ENCODE measurements at places on chromosomes 16 and 17.

GRCh38 chr16:48188449-48189102 is 32.8 kb upstream of the ABCC12 start:
- DNase-seq, result no peak

DNA sequence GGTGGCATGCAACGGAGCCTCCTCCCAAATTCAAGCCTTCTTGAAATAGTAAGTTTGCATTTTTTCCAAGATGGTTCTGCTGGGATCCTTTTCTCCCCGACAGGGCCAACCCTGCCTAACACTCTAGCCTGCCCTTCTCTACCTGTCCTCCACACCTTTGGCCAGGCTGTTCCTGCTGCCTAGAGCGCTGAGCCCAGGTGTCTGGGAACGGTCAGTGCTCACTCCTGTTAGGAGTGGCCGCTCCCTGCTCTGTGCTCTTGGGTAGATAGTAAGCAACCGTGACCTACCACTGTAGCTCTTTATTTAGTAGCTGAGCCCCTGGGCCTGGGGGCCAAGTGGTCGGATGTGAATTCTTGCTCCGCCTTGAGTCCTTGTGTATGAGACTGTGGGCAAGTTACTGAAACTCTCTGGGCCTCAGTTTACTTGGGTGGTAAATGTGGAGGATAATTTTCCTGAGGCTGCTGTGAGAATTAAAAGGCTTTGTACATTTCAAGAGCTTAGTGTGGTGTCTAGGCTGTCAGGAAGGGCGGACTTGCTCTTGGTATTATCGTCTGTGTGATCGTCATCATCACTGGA is 44.0 kb upstream of the GSE1 start:
- DNase-seq, result no peak

DNA sequence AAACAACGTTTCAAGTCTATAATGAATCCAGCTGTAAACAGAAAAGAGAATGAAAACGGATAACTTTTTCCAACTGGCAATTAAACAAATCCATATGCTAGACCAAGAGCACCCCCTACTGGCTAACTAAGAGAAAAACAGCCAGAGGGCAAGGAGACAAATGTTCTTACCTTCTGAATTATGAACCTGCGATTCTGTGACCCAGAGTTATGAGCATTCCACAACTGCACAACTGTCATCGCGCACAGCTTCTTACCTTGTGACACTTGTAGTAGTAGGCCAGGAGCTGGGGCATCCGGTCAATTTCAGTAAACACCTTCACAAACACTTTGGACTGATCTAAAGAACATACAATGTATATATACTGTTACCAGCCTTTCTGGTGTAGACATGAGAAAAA is 18.6 kb downstream of the COG7 start:
- DNase-seq, result peak; percentile 61

GRCh38 chr16:89658221-89658879 is 714 bp downstream of the SPATA33 start:
- DNase-seq, result peak; percentile 71

- no peak for DNase-seq
These were observed 115.1 kb upstream of the ZKSCAN2 start for GRCh38 chr16:25372716-25373115.

GRCh38 chr16:86020971-86021370 is 122.0 kb downstream of the IRF8 start:
- no peak for DNase-seq

- DNase-seq, result peak; percentile 30
These were observed 863 bp downstream of the ADPRM start for GRCh38 chr17:10698096-10698818.

- no peak for DNase-seq
These were observed 188.4 kb upstream of the NLRP1 start for GRCh38 chr17:5772720-5773119.

DNA sequence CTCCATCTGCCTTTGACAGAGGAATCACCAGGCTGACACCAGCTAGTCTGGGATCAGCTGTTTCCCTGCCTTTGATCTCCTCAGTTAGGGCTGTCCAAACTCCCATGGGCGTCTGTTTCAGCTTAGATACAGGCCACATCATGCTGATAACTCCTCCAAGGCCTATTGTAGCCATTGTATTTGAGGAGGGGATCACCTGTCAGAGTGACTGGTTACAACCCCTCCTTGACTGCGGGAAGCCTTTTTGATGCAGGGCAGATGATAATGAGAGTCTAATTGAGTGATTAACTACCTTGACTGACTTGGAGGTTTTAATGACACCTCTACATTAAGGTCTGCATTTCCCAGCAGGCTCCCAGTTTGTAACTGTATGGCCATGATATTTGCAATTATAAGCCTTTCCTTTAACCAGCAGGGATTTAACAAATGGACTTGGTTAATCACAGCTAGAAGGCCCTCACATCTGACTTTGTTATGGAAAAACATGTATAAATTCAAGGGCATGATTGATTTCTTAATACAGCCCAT is 863.5 kb downstream of the KCNJ2 start:
- DNase-seq, result no peak

DNA sequence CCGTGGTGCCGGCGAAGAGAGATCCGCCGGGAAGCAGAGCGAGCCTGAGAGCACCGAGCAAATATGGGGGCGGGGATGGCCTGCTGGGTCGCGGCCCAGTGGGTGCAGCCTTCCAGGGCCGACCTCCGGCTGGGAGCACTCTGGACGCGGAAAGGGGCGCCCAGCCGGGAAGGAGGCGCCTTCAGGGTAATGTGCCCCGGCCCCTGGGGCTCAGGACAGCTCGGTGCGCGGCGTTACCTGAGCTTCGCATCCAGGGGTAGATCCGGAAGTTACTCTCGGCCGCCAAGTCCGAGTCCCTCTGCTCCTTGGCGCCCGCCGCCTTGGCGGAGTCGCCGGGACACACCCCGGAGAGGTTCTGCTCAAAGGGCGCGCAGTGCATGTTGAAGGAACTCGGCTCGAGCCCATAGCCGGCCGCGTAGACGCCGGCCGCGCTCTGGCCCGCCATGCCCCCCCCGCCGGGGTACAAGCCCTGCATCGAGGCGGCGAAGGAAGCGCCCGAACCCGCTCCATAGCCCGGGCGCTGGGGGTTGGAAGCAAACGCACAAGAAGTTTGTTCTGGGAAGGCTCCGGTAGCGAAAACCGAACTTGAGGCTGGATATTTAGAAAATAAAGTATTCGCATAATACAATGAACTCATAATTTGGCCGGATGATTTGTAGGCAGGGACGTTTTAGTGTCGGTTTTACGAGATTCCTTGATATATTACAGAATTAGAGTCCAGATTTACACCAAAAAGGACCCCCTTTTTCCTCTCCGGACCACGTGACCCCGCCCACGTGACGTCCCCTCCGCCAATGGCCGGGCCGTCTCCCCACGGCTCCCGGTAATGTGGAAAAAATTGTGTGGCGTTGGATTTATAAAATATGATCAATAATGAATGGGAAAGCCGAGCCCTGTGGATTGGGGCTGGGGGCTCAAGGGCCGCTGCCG is at the start of gene HOXB7:
Gene HOXB7, minus strand, starts transcription at position 736 of the 930 bp plus-strand sequence. Its CDS starts 99 bp downstream, at position 637.
- peak; percentile 79 for DNase-seq

GRCh38 chr17:42543190-42544079 is 7.4 kb downstream of the NAGLU start:
- no peak for DNase-seq

DNA sequence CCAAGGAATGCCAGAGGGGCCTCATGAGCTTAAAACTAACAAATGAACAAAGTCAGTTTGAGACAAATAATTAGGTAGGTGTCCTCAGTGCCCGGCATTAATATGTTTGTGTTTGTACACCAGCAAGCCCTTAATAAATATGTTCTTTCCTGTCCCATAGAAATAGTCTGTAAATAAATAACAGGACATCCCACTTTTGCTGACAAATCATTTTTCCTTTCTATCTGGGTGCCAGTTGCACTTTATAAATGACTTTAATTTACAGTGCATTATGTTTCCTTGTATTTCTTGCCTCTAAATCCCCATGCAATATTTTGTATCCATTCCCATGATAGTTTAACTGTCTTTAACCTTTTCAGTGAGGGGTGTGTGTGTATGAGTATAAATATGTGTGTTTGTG is 170.3 kb downstream of the CBLN1 start:
- DNase-seq, result no peak

DNA sequence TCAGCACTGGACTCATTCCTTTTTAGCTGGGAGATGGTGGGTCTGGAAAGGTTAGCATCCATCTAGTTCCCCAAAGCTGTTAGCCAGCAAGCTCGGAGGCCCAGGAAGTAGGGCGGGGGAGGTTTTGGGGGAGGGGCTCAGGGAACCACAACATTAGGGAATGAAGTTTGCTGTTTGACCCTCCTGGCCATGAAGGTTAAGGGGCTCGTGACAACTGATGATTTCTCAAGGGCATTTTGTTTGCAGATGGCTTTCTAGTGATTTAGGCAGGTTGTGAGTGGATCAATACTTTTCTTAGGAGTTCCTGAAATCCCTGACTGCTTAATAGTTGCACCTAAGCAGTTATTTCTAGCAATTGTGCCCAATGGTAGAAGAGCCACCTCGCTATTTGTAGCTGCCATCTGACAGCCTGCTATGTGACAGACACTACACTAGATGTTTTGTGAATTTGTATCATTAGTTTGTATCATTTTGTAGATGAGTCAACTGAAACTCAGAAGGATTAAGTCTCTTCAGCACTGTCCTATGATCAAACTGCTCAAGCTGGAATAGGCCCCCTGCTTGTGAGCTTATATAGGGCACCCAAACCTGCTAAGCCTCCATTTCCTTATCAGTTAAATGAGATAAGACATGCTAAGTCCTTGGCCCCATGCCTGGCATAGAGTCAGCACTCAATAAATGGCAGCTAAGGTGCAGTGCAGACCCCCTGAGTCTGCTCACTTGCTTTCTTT is 146.4 kb downstream of the IRX3 start:
- peak; percentile 23 for DNase-seq

GRCh38 chr16:51755039-51755501 is 604.0 kb upstream of the SALL1 start:
- DNase-seq, result no peak

DNA sequence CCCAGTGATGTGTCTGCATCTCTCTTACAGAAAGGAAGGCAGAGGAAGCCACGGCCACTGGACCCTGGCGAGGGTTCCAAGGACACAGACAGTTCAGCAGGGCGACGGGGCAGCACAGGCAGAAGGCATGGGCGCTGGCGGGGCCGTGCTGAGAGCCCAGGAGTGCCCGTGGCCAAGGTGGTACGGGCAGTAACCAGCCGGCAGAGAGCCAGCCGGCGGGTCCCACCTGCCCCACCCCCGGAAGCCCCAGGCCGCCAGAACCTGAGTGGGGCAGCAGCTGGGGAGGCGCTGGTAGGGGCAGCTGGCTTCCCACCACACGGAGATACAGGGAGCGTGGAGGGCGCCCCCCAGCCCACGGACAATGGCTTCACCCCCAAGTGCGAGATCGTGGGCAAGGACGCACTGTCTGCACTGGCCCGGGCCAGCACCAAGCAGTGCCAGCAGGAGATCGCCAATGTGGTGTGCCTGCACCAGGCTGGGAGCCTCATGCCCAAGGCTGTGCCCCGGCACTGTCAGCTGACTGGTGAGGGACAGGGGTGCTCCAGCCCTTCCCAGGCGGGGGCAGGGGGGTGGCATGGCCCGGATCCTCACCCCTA is 7.8 kb downstream of the XYLT2 start:
- DNase-seq, result no peak

DNA sequence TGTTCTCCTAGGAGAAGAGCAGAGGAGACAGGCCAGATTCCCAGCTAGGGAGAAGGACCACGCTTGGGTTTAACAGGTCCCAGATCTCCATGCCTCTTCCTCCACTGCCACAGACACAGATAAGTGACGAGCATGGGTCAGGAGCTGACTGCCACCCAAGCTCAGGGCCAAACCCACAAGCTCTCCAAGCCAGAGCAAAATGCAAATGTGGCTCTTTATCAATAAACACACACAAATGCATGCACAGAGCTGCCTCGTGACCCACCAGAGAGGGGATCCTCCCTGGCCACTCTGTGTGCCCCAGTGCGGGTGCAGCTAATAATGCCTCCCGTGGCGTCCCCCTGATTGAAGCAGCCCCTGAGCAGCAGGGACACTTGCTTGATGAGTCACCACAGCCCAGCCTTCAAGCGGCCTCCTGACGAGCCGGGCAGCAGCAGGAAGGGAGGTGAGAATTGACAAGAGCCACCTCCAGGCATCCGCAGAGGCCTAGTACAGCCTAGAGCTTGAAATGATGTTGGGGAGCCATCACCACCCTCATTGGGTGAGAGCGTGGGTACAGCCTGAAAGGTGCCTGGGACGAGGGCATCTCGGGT is 143.9 kb downstream of the CCDC182 start:
- DNase-seq, result no peak

DNA sequence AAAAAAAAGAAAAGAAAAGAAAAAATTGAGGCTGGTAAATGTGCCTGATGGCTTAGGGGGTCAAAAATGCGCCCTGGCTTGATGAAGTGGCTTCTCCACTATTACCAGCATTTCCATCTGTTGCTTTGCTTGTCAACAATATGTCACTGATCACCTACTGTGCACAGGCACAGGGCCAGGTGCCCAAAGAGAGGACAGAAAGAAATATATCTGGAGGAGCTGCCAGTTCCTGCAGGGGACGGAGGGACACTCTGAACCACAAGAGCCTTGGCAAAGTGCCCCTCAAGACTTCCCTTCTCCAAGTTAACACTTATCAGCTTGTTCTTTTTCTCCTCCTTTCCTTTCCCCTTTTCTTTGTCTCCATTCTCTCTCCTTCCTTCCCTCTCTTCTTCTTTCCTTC is 34.7 kb downstream of the GINS3 start:
- no peak for DNase-seq

GRCh38 chr17:57732062-57732461 is 13.0 kb downstream of the CCDC182 start:
- no peak for DNase-seq

GRCh38 chr17:82372249-82373071 is 895 bp downstream of the UTS2R start:
- DNase-seq, result peak; percentile 54

GRCh38 chr16:22969567-22969966 is 155.6 kb downstream of the HS3ST2 start:
- DNase-seq, result no peak

DNA sequence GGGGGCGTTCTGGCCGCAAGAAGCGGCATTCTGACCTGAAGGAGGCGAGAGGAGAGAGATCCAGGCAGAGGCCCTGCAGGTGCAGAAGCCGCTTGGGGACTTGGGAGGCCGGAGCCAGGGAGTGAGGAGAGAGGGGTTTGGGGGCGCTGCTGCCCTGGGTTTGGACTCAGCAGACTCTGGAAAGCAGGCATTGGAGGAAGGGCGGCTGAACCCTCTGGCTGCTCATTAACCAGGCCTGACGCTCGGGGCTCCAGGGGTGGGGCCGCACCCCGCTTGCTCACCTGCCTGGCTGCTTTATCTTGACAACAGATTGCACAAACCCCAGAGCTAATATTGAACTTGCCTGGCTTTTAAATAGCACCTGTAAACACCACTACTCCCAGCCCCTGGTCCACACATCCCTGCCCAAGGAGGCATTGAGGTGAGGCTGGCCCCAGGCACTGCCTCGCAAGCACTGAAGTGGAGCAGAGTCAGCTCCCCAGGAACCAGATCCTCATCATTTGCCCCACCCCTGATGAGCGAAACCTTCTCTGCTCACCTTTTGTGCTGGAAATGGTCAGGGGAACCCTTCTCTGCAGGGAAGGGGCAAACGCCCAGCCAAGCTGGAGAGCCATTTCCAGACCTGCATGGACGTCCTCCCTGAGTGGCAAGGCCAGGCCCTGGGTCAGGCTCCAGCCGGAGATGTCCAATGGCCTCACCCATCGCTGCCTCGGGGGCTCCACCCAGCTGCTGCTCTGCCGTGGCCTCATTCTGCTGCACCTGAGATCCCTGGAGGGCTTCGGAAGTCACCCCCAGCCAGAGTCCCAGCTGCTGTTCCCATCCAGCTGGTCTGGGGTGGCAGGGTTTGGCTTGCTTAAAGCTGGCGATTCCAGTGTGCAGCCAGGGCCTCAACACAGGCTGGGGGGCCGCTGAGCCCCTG is 190.2 kb upstream of the GSE1 start:
- DNase-seq, result no peak

GRCh38 chr17:49288388-49288787 is 57.8 kb upstream of the PHOSPHO1 start:
- no peak for DNase-seq
